NCI-H446 treated with DMSO at 0.1 percent for 48 hours (cell line): ENCODE measurements at places on chromosomes 5 and 9.

DNA sequence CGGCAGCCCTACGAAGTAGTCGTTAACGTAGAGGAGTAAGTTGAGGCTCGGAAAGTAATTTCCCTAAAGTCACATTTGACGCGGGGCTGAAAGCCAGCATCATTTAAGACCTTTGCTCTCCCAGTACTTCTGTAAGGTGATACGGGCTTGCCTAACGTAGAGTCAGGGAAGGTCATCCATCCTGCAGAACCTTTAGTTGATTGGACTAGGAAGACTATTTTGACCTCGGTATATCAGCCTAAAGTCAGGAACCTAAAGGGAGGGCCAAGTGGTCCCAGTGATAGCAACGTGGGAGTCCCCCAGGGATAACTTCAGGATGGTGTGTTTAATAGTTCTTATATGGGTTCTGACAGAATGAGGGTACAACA lies 657 bp downstream of the NUP214 start:
- DNase-seq, result no peak

- no peak for DNase-seq
Observed at GRCh38 chr5:149421372-149421685, 42.2 kb upstream of the IL17B start.

- DNase-seq, result no peak
Observed at GRCh38 chr9:129664746-129665388, 580 bp upstream of the PRRX2 start.

DNA sequence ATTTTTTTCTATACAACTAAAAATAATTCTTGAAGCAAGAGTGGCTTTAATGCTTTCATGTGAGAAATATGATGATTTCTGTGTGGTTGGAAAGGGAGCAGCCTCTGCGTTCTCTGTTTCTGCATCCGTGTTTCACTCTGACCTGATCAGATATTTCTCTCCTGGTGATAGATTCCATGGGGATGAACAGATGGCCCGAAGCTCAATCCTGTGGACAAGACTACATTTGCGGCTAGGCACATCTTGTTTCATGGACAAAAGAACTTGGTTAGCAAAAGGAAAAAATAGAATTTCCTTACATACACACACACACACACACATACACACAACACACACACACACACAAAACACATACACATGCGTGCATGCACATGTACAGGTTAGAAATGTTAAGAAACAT lies 218.2 kb upstream of the ADAMTS16 start:
- no peak for DNase-seq

DNA sequence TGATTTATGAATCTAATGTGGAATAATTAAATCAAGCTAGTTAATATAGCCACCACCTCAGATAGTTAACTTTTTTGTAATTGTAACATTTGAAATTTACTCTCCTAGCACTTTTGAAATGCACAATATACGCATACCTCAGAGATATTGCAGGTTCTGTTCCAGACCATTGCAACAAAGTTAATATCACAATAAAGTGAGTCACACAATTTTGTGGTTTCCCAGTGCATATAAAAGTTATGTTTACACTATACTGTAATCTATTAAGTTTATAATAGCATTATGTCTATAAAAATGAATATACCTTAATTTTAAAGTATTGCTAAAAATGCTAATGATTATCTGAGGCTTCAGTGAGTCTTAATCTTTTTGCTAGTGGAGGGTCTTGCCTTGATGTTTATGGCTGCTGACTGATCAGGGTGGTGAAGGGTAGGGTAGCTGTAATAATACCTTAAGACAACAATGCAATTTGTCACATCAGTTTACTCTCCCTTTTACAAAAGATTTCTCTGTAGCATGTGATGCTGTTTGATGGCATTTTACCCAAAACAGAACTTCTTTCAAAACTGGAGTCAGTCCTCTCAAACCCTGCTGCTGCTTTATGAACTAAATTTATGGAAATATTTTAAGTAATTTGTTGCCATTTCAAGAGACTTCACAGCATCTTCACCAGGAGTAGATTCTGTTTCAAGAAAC lies 235.1 kb upstream of the ADAMTSL1 start:
- DNase-seq, result no peak

DNA sequence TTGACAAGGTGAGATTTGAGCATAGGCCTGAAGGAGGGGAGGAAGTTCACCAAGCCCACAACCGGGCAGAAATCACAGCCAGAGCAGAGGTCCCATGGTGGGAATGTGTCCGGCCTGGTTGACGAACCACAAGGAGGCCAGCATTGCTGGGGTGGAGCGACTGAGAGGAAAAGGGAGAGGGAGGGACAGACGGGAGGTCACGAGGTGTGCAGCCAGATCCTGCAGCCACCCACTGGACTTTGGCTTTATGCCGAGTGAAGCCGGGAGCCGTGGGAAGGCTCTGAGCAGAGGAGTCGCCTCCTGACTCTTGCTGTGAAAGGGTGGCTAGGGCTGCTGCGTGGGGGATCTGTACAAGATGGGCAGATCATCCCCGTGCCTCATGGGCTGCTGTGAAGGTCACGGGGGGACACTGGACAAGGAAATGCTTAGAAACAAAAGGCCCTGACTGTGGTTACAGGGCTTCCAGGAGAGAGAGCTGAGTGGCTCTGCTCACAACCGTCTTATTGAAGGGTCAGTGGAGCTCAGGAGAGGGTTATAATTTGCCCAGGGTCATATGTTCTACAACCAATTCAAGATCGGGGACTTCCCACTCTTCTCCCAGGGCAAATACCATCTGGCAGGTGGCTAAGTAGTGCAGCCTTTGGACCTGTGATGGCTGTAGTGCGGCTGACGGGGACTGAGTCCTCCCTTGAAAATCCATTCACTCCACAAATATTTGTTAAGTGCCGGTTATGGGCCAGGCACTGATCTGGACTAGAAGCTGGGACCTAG lies 15.6 kb upstream of the CD74 start:
- DNase-seq, result no peak

DNA sequence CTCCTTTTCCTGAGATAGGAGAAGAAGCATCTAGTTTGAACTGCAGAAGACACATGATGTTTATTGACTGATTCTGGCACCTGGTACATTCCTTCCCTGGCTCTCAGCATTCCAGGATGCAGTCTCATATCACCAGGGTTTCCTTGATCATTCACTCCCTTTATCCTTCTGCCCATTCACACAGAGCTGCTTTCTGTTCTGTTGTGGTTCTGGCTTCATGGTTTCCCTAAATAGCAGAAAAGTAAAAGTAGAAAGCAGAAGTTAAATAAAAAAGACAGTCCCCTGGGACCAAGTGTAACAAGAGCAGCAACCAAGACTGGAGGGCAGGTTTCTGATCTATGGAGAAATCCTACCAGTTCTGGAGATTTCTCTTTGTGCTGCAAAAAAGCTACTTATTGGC lies 3.2 kb downstream of the IFNA8 start:
- no peak for DNase-seq

DNA sequence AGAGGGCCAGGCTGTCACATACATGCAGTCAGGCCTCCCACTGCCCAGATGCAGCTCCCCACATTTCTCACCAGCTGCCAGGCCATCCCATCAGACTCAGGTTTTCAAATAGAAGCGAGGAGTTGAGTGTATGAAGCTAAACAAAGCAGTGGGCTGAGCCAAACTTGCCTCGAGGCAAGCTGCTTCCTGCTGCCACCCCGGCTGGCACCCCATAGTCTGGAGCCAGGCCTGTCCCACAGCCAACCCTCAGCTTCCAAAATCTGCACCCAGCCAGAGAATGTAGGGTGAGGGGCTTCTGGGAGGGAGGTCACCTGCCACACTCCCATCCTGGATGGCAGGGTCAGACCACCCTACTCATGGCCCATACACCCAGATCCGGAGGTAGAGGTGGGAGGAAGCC lies 22.3 kb upstream of the ALDH1B1 start:
- peak; percentile 53 for DNase-seq

DNA sequence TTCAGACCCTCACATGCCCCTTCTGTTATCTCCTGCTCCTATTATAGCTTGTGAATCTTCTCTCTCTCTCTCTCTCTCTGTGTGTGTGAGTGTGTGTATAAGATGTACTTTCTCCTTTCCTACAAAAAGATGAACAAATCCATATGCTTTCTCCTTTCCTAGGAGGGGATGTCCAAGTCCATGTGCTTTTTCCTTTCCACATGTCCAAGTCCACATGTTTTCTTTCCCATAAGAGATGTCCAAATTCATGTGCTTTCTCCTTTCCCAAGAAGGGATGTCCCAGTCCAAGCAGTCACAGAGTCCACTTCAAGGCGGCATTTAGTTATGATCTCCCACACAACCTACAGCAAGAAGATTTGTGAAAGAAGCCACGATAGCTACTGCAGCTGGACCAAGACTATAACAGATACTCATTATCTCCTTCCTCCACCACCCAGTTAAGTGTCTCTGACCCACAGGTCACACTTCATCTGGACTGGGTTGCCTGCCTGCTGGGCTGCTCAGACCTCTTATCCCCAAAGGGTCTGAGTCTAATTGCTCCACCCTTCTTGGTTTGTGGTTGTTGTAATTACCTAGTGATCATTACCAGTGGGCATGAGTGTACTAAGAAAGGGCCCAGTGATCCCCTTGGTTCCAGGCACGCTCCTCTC lies 18.4 kb upstream of the FOXI1 start:
- no peak for DNase-seq

GRCh38 chr9:78314953-78315870 lies 18.3 kb downstream of the PSAT1 start:
- no peak for DNase-seq

- no peak for DNase-seq
Observed at GRCh38 chr9:76562511-76562911, 103.5 kb downstream of the GCNT1 start.

DNA sequence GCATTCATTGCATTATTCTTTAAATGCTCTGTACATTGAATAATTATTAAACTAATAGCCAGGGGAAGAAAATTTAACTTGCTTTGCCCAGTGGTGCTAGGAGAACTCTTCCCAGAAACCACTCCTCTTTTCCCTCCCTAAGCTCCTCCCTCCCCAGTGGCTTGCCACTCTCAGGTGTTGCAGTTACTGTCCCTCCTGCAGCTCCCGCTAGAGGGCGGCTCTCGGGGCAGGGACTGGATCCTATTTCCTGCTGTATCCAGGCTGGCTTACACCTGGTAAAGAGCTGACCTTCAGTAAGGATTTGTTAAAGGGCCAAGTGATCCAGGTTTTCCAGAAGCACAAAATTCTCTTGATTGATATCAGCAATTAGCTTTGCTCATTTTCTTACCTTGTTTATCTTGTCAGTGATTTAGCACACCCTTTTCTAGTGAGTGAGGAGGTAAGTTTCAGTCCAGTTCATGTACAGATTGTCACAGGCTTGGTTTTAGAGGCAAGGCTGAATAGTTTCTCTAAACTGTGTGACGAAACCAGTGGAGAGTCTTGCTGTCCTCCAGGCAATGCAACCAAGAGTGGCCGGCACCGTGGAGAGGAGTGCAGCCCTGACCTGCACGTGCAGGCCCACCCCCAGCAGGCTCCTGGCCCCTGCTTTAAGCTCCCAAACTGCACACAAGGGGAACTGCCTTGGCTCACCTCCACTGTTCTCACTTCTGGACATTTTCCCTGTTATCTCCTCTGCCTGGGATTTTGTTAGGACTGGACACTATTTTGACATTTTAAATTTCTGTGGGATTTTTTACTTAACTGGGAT lies 423.8 kb downstream of the SPOCK1 start:
- no peak for DNase-seq

GRCh38 chr5:96690861-96691260 lies 28.7 kb downstream of the CAST start:
- no peak for DNase-seq

- peak; percentile 16 for DNase-seq
Observed at GRCh38 chr9:129174724-129175514, 3.1 kb downstream of the IER5L start.

DNA sequence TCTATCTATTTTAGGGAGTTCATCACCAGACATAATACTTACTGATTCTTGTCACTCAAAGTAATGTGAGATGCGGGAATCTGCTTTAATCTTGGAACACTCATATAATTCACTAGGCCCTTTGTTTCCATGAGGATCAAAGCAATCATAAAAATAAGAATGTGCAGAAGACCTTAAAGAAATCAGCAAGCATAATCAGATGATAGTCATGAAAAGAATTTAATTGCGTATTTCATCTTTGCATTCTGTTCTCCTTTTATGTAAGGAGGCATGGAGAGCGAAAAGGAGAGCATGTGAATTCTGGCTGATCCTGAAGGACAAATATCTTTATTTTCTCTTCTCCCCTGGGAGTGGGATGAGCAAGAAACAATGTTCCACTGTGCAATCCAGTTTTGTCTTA lies 128.0 kb downstream of the RAB3C start:
- DNase-seq, result no peak

DNA sequence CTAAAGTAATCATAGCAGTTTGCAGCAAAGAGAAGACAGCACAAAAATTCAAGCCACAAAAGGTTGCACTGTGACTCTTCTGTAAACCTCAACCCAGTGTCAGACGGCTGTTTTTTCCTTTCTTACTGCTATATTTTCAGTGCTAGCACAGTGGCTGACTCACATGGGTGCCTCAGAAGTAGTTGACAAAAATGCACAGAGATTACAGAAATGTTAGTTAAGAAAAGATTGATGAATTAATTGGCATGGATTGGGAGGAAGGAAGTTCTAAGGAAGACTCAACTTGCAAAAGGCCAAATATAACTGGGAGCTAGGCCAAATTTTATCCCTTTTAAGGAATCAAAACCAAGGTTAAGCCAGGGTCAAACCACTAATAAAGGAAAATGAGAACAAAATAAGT lies 43.7 kb upstream of the ITGA1 start:
- no peak for DNase-seq

DNA sequence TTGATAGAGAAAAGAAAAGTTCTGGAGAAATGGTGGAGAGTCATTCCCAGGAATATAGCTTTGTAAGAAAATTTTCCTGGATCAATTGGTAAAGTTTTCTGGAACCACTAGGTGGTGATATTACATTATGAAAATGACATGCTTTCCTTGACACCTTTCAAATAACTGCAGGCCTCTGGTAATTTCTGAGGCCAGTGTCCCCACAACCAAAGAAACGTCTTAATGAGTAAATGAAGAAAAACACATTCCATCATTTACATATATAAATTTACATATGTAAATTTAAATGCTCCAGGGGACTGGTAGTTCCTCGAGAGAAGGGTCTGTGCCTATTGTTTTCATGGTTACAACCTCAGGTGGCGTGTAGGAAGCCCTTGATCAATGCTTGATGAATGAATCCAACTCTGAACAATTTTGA lies 17.2 kb upstream of the RGS3 start:
- DNase-seq, result no peak

- no peak for DNase-seq
Observed at GRCh38 chr5:151007430-151008209, 12.8 kb upstream of the GPX3 start.

GRCh38 chr5:147887026-147887627 lies 8.6 kb downstream of the SCGB3A2 start:
- DNase-seq, result no peak

GRCh38 chr5:43225649-43226245 lies 33.7 kb downstream of the NIM1K start:
- DNase-seq, result no peak

GRCh38 chr9:77975036-77975435 lies 56.6 kb downstream of the GNAQ start:
- no peak for DNase-seq

DNA sequence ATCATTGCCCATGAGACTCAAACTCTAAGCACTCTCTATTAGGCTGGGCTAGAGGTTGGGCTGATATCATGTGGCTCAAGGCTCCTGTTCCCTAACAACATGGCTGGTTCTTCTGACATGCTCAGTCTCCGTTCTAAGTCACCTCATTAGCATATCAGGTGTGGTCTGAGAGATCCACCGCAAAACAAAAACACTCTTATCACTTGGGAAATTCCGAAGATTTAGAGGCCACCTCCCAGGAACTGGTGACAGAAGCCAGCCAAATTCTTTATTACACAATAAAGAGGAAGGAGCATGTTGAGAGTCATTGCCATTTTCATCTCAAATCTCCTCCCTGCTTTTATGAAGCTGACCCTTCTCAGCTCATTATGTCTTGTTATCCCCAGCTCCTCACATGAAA lies 107.6 kb downstream of the MSX2 start:
- no peak for DNase-seq
